ENCODE measurements at places on chromosomes 7 and 10.

DNA sequence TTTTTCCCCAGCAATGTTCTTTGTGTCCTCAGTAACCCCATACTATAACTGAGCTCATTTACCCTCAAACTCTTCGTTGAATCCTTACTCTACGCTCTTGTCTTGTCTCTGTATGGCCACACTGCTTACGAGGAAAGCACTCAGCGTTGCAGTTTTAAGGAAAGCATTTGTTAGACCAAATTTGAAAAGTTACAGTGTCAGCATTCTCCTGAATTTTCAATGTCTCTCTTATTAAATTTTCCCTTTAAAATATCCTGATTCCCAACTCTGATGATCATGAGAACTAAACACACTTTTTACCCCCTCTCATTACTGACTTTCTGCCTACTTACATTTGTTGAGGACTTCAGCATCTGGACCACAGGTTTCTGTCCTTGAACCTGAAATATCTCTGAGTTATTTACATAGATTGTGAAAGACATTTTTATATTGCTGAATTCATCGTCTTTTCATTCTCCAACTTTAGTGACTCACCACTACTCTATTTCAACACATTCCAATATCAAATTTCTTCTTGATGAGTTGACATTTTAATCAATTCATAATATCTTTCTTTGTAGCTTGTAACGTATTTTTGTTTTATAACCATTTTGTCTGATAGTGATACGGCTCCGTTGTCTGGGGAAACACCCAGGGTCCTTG is 19.8 kb upstream of the VWDE start:
- DNase-seq = no peak

DNA sequence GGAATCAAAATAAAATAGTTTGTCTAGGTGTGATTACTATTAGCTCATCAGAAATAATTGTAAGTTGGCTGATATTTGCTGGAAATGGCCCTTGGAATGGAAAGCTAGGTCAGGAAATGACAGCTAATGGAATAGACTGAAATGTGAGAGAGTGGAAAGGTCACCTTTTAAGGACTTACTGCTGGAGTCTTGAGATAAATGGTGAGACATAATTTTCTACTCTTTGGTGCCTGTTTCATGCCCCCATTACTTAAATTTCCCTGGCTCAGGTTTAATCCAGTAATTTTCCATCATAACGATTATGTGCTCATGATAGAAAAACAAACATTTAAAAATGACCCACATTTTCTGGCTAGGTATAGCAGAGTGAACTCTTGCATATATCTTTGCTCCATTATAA is 123.6 kb downstream of the ADAM22 start:
- no peak for DNase-seq

DNA sequence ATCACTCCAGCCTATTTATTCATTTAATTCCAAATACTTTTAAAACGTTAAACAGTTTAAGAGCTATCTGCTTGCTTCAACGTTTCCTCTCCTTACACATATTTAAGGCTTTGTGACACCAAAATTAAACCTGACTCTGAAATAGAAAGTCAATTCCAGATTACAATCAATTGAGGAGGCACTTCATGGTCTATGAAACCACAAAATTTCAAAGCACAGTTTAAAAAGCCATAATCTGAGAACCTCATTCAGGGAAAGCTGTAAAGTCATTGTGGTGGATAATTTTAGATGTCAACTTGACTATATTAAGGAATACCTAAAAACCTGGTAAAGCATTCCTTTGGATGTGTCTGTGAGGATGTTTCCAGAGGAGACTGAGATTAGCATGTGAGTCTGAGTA is 6.2 kb downstream of the SNX13 start:
- no peak for DNase-seq

DNA sequence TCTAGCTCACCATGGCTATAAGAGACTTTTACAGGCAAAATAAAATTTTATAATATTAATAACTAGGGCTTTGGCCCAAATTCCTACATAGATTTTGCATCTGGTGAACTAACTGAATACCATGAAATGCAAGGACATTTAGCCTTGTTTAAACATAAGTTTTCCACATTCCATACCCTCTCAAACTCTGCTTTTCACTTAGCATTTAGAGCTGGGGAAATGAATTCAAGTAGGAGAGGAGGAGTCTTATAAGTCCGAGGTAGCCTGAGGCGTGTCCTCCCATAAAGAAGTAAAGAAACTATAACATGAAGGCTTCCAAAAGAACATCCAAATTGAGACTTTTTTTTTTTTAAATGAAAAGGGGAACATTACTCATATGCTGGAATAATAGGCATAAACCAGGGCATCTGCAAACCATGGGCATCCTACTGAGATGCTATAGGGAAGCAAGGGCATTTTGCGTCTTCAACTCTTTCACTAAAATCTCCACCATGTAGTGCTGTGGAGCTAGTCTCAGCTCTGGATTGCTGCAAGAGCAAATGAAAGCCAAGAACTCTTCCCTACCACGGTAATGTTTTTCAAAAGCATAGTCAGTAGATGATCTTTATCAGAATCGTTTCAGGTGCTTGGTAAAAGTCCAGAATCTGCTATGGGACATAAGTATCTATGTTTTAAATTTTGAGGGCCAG is 79.1 kb downstream of the PALS2 start:
- DNase-seq = no peak

DNA sequence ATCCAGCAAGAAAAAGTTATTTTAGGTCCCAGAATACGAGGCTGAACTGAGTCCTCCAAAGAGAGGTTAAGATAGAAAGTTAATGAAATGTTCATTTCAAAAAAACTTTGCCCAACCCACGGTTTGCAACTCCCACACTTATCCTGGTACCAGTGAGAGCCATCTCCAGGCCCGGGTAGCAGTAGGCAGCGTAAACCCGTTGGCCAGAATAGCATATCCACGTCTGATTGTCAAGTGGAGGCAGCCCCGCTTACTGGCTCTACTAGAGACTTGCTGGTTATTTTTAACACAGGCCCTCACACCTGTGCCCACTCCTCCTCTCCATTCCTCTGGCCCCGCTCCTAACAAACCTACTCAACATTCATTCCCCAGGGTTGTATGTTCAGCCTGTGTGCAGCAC is 109.7 kb downstream of the HIP1 start:
- DNase-seq = no peak

GRCh38 chr10:98414932-98415730 is at the start of gene PYROXD2:
Gene PYROXD2, minus strand, starts transcription at chr10:98415182. Its CDS starts 47 bp downstream, at chr10:98415135.
- no peak for DNase-seq

DNA sequence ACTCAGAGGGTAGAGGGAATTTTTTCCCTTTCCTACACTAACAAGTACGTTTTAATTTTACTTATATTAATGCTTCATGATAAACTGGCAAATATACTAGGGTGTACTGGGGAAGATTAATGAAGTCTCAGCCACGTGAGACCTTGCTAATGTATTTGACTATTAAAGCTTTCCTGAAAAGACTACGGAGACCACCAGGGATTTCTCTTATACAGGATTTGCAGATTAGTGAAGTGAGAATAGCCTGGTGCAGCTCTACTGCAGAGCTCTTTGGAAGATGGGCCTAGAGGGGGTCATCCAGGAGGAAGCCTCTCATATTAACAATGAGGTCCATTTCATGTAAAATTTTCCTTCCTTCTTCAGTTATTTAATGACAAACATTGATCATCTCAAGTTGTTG is 379.0 kb downstream of the SORCS1 start:
- DNase-seq = no peak

DNA sequence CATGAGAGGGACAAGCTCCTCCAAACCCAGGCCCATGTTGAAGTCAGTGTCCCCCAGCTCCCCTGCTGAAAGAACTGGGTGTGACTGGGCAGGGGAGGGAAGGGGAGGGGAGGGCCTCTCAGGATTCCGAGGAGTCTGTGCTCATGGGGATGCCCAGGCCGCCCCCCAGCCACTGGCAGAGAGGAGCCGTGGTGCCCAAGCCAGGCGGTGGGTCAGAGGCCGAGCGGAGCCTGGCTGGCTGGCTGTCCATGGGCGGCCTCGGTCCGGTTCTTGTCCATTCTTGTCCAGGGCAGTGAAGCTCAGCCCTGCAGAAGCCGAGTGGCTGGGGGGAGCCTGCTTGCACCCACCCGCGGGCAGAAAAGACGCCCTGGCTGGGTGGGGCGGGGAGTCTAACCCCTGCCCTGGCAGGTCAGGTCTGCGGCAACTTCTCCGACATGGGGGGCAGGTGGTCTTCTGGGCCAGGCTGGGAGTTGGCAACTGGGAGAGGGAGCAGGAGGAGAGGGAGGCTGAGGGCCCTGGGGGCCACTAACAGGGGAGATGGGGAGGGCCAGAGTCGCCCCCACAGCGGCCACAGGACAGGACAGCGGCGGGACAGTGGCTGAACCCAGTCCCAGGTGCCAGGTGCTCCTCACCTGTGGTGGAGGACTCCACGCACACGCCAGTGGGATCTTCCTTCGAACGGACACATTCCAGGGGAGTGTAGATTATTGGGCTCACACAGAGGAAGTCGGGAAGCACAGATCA is 54.1 kb downstream of the FOXL3 start:
- no peak for DNase-seq

DNA sequence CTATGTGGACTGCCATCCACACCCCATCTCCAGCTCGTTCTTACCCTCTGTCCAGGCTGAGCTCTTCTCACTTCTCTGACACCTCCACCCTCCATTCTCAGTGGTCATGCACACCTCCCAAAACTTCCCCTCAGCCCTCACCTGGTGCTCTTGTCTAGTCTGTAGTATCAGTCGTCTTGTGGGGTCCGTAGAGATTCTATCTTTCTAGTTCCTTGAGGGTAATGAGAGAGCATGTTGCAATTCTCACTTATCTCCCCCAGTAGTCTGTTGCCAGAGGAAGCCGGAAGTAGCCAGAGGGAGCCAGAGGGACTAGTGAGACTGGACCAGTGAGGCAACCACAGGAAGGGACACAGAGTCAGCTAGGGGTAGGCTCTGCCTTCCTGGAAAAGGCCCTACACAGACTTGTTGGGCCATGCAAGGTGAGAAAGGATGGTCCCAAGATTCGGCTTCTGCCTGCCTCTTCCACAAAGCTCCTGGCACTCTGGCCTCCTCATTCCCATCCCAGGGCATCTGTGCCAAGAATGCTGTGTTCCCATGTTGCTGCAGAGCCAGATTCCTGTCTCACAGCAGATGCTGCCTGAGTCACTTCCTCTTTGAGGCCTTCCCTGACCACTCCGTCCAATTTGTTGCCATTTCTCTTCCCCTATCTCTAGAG is 50.6 kb upstream of the DUSP5 start:
- no peak for DNase-seq

GRCh38 chr7:118938845-118939244 is 714.3 kb downstream of the ANKRD7 start:
- DNase-seq = no peak

- DNase-seq = no peak
Observed at GRCh38 chr10:103769176-103769575, 86.2 kb downstream of the SH3PXD2A start.

DNA sequence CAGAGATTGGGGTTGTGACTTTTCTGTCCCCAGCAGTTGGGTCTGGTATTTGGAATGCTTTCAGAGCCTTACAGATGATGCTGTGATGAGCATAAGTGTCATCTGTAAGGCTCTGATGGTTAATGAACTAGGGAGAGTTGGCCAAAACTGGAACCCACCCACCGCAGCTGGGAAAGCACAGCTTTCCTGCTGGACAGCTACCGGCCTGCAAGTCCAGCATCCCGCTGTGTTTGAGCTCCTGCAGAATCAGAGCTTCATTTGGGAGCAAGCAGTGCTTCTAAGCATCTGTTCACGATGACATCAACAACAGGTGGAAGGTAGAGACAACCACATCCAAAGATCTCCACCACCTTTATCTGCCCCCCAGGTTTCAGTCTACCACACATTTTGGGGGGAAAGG is 11.7 kb downstream of the UCN3 start:
- DNase-seq = no peak

DNA sequence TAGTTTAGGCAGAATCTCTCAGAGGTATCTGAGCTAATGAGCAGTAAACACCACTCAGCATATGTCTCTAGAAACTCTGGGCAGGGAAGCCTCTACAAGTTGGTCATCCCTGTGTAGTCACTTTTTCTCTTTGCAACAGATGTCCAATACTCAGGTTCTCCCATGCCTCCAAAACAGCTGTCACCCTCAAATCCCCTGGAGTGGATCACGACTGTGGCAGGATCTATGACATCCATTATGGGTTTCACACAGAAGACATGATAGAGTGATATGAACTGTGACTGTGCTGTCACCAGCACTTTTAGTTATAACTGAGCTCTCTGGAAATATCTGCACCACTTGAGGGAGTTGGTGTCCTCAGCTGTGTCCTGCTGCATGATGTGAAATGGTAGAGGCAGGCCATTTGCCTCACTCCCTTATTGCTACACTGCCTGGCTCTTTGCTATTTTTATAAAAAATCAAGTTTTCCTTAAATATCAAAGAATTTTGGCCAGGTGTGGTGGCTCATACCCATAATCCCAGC is 24.1 kb upstream of the ZNRF2 start:
- no peak for DNase-seq

GRCh38 chr7:153413540-153414287 is 638.5 kb upstream of the DPP6 start:
- DNase-seq = no peak

DNA sequence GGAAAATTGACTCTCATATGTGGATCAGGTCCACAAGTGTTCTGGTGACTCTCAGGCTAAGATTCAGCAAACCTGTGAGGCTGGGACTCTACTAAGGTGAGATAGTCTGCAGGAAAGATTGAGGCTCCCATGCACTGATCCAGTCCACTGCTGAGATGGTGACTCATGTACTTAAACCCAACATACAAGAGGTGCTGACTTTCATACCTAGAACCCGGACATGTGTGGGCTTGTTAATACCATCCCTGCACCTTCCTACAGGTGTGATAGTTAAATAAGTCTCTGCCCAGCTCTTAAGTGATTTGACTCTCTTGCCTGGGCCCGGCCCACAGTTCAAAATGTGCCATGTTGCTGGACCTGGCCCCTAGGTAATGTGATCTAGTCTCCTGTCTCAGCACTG is 27.1 kb upstream of the ZNF107 start:
- DNase-seq = no peak
